Testis (tissue), 5 donors: ENCODE measurements at places on chromosomes 2 and 18. TPM values are rescaled to one million over a fixed set of nuclear protein-coding genes. Genes with fewer than 3 reads are reported as not detected.
A peak's percentile ranks its signal among the peaks of the same experiment; 100 is the strongest.

Gene PPP3R1
- 45.0 TPM for polyA plus RNA-seq

DNA sequence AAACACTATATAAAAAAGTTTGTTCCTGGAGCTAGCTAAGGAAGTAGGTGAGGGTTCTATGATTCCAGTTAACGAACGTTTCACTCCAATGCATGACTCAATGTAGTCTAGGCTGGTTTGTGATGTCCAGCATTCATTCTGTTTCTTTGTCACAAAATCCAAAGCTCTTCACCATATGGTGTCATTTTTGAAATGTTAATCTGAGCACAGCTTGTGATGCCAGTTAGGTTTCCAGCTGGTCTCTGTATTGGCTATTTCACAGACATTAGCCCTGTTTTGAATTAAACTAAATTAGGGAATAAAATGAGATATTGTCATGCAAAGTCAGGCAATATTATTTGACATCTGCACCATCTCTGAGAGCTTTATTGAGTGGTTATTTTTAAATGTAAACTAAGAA is 159.4 kb downstream of the RBM43 start:
- DNase-seq, result no peak

- no peak for DNase-seq
Measured at GRCh38 chr2:43157506-43158246, 68.7 kb downstream of the ZFP36L2 start.

DNA sequence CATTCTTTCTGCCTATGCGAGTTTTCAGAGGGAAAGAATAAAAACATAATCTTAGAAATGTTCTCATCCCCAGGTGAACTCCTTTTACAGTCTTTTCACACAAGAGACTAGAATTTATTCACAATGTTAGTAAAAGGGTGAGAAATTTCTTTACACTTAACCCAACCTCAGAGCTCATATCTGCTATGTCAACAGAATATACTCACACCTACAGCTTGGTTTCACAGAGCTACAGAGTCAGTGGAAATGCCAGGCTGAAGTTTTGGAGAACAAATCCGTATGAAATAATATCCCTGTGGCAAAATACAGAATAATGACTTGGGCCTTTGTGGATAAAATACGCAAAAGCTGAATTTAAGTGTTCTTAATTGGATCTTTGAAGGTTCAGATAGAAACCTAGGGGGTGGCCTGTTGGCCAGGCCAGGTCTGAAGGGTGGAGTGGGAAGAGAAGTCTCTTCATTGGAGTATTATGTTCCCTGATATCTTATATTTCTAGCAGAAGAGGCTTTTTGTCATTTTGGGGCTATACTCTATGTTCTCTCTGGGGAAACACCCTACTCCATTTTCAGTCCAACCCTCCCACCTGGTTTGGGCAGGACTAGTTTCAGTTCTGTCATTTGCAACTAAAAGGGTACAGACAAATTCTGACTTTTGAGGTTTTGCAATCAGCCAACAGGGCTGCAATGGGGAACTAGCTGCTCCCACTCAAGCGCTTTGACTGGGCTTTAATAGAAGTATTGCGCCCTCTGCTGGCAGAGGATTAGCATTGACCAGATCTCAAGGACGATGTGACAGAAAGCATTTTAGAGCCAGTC is 25.7 kb downstream of the FBXO48 start:
- DNase-seq, result peak; percentile 93

DNA sequence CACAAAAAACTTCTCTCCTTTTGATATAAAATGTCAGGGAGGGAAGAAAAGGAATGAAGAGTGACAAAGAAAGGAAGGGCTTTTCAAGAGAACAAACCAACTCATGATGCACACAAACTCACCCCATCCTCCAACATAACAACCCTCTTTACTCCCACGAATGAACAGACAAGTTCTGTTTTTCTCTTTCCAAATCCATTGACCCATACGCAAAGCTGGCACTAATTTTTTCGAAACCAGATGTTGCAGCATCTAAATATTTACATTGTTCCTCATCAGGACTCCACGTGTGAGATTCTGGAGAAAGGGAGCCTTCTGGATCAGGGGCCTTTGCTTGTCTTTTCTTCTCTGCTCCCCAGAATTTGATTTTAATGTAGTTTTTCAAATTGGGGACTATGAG is 143.3 kb upstream of the BCL2L11 start:
- no peak for DNase-seq

- DNase-seq, result peak; percentile 72
Measured at GRCh38 chr18:58180738-58181353, 136.8 kb downstream of the NEDD4L start.
